Upper lobe of right lung (tissue), 1 donor: ENCODE measurements at places on chromosomes 5 and 9. TPM values are rescaled to one million over a fixed set of nuclear protein-coding genes. Genes with fewer than 3 reads are reported as not detected.
A peak's percentile ranks its signal among the peaks of the same experiment; 100 is the strongest.

- no peak for DNase-seq
Observed at GRCh38 chr5:170393235-170393634, 4.1 kb upstream of the KCNMB1 start.

- DNase-seq: peak; percentile 67
Observed at GRCh38 chr9:15357050-15357653, 50.1 kb upstream of the TTC39B start.

DNA sequence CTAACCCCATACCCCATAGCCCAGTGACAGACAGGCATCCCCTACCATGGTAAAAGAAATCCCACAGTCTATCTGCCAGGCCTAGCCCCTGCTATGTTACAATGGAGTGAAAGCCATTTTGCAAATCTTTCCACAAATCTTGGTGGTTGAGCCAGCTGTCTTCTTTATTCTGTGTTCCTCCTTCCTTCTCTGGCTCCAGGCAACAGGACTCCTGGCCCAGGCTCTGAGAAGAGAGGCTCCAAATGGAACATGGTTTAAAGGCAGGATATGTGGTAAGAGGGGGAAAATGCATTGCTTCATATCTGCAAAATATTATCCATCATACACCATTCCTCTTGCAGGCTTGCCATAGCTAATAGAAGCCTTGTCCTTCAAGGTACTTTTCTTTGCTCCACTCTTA lies 25.2 kb downstream of the FGF1 start:
- no peak for DNase-seq

GRCh38 chr9:122100756-122101155 lies 7.6 kb upstream of the TTLL11 start:
- no peak for DNase-seq

- DNase-seq: no peak
Observed at GRCh38 chr9:69667306-69667705, 4.9 kb downstream of the APBA1 start.

- no peak for DNase-seq
Observed at GRCh38 chr5:72009280-72009679, 98.0 kb upstream of the MAP1B start.

DNA sequence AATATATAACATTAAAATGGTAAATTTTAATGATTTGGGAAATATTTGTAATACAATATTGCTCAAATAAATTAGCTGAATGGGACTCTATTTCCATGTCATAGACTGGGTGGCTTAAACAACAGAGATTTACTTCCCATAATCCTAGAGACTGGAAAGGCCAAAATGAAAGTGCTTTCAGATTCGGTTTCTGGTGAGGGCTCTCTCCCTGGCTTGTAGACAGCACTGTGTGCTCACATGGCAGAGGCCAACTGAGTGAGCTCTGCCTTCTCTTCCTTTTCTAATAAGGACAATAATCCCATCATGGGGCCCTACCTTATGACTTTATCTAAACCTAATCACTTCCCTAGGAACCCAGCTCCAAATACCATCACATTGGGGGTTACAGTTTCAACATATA lies 196.2 kb downstream of the MARCHF11 start:
- DNase-seq: no peak

DNA sequence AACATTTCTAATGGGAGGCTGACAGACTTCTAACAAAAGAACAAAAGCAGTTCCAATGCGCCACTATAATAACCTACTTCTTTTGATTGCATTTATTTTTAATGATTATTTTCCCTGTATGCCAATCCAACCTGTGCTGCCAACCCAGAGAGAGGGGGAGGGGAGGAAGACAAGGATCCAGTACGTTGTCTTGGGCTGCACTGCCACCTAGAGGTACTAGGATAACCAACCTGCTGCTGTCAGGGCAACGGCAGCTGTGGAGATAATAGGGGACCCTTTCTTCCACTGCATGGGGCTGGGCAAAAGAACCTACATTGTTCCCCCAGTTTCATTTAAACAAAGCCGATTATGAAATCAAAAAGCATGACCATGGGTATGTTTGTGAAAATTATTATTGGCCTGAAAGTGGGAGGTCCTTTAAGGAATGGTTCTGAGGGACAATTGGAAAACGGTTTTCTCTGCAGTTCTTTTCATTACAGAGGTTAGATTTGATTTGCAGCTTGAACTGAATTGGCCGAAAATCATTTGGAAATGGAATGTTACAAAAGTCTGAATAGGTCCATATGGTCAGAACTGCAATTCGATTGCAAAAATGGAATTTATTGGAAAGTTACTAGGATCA lies 101.3 kb downstream of the RASEF start:
- DNase-seq: peak; percentile 67

GRCh38 chr5:2038321-2039179 lies 155.8 kb upstream of the IRX4 start:
- DNase-seq: peak; percentile 88

DNA sequence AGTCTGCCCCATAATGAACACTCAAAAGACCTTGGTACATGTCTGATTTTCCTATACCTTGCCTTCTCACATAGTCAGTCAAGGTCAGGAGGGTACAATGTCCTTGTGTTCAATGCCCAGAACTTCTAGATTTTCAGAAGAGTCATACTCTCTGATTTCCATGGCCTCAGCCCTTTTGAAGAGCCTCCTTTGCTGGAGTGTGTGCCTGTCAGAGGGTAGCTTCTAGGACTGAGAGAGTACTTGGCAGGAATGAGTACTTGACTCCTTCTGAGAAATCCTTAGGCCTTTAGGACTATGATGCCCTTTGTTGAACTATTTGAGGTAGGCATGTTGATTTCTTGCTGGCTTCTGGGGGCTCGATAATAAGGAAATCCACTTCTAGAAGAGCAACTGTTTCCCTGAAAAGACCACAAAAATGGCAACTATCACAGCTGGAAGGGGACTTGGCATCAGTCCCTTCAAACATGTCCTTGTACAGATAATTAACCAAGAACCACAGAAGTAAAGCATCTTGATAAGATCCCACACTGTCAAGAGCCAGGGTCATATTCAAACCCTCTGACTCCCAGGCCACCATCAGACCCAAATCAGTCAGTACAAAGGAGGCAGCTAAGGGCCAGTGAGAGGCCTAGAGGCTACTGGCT lies 10.6 kb upstream of the MEGF9 start:
- no peak for DNase-seq

- no peak for DNase-seq
Observed at GRCh38 chr5:97229688-97230285, 46.7 kb upstream of the RIOK2 start.

DNA sequence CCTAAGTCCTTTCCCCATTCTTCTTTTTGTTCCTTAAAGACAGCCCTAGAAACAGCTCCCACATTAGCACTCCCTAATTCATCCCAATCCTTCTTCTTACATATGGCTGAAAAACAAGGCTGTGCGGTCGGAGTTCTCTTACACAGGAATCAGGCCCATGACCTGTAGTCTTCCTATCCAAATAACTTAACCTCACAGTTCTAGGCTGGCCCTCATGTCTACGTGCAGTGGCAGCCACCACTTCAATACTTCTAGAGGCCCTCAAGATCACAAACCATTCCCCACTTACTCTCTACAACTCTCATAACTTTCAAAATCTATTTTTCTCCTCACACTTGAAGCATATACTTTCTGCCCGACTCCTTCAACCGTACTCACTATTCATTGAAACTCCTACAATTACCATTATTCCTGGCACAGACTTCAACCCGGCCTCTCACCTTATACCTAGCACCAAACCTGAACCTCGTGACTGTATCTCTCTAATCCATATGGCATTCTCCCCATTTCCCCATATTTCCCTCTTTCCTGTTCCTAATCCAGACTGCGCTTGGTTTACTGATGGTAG lies 59.3 kb downstream of the RAPGEF6 start:
- DNase-seq: no peak

DNA sequence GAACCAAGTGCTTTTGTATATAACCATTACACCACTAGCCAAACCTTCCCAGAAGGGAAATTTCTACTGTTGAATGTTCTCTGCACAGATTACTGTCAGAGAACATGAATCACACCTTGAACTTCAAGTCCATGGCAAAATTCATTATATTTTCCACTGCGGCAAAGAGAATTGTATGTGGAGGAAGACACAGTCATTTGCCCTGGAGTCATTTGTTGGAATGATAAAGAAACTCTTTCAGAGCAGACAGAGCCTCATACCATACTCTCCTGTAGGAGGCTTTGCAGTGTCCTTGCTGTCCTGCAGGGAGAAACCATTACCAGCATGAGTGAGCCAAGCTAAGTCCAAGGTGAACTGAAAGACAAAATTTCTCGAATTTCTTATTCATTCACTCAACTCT lies 369.0 kb downstream of the ARHGEF28 start:
- no peak for DNase-seq

GRCh38 chr9:100011062-100011681 lies 87.6 kb downstream of the ERP44 start:
- no peak for DNase-seq

GRCh38 chr5:145848854-145849253 lies 13.7 kb upstream of the PRELID2 start:
- no peak for DNase-seq

- no peak for DNase-seq
Observed at GRCh38 chr5:167684251-167684650, 607.2 kb upstream of the WWC1 start.

DNA sequence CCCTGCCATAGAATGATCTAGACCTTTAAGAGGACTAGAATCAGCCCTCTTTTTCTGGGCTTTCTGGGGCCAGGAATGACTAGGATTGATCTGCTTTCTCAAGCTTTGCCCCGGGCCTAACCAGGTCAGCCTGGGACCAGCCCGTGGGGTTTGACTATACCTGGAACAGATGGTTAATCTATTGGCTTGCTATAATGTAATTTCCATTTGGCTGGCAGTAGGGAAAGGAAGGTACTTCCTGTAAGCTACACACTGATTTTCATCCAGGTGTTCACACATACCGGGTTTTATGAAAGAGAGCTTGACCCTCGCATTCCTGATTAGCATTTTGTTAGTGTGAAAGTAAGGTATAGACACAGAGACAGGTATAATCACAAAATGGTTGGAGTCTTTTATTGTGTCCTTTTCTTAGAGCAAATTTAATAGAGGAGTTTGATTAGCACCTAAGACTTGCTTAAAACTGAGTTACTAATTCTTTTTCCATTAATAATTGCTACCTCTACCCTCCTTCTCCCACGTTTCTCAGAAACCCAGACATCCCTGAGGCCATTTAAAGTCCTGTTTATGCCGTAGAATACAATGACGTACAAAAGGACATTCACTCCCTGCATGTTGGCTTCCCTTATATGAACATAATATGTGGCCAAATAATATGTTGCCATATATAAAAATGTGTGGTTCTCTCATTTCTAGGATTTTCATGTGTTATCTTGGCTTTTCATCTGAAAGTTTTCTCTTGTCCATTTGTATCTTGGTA lies 17.3 kb downstream of the LNPEP start:
- no peak for DNase-seq

- DNase-seq: peak; percentile 22
Observed at GRCh38 chr9:127177665-127178265, 55.3 kb upstream of the ANGPTL2 start.

GRCh38 chr9:20462410-20462809 lies 159.9 kb downstream of the MLLT3 start:
- no peak for DNase-seq

DNA sequence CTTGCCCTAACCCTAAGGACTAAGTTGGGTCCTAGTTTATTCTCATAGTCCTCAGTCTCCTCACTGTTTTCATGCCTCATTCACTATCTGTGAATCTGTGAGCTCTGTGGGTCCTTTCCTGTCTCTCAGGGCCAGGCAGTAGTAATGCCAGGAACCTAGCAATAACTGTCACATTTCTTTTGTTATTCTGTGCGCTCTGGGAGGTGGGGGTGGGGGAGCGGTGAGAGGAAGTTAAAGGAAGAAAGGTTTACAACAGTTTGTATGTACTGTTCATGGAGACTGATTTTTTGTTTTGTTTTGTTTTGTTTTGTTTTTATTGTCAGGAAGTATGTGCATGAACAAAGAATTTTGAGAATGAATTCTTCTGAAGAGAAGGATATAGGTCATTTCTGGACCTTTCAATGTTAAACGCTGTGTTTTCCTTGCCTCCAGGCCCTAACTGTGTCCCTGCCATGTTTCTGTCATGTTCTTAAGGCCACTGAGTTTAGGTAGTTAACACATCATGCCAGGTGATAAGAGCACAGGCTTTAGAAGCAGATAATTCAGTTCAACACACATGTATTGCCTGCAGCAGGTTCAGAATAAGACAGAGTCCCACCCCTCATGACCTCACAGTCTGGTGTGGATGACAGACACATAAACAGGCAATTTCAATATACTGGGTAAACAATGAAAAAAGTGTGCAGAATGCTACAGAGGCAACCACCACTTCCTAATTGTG lies 13.3 kb upstream of the FEM1C start:
- no peak for DNase-seq

DNA sequence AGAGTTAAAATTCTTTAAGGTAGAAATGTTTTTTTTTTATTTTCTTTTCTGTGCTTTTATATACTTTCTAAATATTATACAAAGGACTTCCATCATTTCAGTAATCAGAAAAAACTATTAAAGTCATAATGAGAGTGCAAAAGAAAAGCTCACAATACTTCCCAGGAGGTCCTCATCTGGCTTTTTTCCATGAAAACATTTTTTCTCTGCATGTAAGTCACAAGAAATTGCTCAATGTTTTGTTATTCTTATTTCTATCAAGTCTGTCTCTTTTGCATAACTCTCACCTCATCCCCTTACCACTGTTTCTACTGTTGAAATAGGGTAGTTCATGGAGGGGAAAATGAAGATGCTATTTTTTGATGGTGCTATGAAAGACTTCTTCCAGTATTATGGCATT lies 375.0 kb downstream of the TMEM232 start:
- DNase-seq: no peak

DNA sequence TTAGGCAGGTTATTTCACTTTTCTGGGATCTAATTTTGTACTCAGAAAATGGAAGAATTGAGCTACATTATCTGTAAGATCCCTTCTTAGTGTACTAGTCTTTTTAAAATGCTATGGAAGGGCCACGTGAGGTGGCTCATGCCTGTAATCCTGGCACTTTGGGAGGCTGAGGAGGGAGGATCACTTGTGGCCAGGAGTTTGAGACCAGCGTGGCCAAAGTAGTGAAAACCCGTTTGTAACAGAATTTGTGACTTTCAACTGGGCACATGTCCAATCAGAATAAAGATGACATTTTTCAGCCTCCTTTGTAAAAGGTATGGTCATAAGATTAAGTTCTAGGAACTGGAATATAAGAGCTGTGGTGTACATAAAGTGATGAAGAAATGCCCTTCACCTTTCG lies 3.1 kb upstream of the RAB3C start:
- DNase-seq: no peak

DNA sequence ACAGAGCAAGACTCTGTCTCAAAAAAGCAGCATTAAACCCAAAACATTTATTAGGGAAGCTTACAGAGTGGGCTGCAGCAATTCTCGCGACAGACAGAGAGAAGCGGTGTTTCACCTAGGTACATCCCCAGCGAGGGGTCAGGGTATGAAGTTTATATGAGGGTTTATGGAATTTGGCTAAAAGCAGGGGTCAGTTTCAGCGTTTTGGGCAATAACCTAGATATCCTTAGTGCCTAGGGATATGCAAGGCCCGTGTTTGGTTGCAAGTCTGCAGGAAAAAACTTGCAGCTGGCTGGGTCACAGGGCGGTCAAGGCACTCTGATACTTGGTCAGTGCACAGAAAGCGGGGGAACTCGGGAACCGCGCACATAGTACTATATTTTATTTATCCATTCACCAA lies 649 bp upstream of the GLE1 start:
- DNase-seq: peak; percentile 55

SHROOM1 gene
- 24.2 TPM for total RNA-seq

CCDC192 gene
- not detected for total RNA-seq

BNC2 gene
- 18.1 TPM for total RNA-seq

CER1 gene
- not detected for total RNA-seq

ELAVL2 gene
- total RNA-seq: not detected

FOXD4L4 gene
- 0.23 TPM for total RNA-seq

NRG2 gene
- 1.4 TPM for total RNA-seq

PRKACG gene
- total RNA-seq: not detected

UGCG gene
- 50.7 TPM for total RNA-seq

C1QTNF2 gene
- total RNA-seq: 2.2 TPM
